DND-41 (cell line): ENCODE measurements at places on chromosomes 13 and 19.

DNA sequence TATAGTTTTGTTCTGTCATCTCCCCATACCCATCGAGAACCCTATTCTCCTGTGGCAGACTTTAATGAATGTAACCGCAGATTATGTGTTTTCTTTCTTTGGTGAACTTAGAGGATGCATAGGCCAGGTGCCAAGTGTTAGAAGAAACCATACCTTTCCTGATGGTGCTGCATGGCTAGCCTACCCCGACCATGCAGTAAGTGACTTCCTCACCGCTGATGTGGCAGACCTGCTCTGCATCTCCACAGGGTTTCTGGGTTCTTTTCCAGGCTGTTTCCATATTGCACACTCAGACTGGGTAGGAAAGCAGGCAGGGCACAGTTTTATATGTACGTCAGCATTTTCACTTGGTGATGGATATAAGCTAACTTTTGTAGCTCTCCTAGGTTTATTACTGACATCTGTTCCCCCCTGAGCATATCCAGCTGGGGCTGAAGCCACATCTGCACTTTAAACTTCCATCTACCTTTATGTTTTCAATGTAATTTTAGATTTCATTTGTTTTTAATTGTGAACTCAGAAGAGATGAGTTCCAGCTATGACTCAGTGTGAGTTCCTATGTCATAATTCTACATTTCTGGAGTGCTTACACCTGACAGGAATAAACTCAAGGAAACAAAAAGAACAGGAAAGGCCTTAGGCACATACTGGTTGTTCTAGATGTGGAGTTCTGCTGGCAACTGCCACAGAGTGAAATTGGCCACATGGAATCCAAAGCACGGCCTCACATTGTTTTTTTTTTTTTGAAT lies 42.3 kb downstream of the LRCH1 start:
- DNase-seq, result no peak

GRCh38 chr13:96020931-96021330 lies 32.3 kb downstream of the UGGT2 start:
- DNase-seq, result no peak

- no peak for DNase-seq
Observed at GRCh38 chr13:89568276-89568675, 1779.2 kb upstream of the MIR17HG start.

DNA sequence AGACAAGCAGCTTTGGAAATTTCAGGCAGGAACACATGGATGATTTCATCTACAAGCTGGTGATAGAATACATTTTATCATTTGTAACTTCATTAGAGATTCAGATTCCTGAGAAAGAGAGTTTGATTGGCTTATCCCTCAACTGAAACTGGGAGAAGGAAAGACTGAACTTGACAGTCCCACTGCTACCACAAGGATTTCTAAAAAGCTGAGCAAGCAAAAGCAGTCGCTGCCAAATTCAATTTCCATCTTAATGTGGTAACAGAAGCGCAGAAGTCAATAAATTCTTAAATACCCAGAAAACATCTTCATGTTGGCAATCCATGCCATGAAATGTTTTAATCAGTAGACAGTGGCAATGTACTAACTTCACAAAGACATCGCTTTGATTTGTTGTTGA lies 172.1 kb upstream of the DACH1 start:
- no peak for DNase-seq

- DNase-seq, result no peak
Observed at GRCh38 chr19:42627916-42628315, 33.2 kb upstream of the CEACAM8 start.

GRCh38 chr13:27395007-27395510 lies 29.4 kb upstream of the GTF3A start:
- no peak for DNase-seq

- DNase-seq, result no peak
Observed at GRCh38 chr13:73111331-73111730, 52.5 kb downstream of the KLF5 start.

GRCh38 chr19:29285187-29285687 lies 72.3 kb upstream of the UQCRFS1 start:
- DNase-seq, result no peak

DNA sequence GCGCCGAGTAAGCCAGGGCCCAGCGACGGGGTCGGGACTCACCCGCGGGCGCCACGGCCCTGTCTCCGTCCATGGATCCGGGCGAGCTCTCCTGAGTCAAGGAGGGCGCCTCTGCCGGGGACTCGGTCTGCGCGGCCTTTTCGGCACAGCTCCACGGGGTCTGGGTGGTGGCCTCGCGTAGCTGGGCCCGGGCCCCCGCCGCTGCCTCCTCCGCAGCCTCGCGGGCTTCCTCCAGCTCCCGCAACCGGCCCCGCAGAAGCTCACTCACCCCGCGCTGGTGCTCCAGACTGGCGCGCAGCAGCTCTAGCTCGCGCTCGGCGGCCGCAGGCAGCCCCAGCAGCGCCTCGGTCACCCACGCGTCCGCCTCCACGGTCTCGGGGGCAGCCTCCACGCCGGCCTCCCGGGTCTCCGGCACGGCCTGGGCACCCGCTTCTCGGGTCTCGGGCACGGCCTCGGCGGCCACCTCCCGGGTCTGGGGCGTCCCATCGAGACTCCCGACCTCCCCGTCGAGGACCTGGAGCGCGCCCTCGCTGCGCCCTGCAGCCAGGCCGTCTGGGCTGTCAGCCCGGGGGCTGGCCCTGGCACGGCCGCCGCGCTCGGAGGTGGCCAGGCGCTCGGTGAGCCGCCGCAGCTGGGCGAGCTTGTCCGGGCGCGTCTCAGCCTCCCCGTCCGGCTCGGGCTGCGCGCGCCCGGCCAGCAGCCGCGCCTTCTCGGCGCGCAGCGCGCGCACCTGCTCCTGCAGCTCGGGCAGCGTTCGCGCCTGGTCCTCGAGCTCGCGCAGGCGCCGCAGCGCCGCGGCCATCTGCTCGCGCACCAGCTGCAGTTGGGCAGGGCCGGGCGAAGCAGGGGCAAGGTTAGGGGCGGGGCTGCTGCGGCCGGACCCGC lies 8.4 kb downstream of the KANK3 start:
- DNase-seq, result no peak

DNA sequence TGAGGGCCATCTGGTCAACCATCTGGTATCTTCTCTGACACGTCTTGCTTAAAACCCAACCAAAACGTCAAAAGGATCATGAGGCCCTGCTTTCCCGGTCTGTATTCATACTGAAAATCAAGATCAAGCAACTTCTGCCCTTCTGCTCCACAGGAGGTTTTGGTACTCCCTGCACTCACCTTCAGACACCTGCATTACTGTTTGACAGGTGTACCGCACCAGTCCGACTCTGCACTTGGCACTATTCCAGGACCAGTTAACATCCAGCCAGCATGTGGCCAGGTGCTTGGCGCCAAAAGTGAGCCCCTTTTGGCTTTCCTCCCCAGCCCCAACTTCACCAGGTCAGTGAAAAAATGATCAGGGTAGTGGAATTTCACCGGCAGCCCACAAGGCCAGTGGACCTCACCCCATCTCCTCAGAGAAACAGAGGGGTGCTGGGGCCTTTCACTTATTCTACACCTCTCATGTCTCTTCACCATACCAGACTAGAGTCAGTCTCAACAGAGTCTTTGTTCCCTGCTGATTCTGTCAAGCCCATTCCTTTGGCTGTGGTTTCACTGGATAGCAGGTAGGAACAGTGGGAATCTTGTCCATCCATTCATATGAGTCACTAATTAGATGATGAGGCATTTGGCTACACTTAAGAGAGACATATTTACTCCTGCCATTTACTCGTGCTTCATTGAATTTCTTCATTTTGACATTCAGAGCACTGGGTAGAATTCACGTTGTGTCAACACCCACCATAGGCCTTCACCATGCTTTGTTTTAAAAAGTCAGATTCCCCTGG lies 85.3 kb downstream of the ZNF726 start:
- DNase-seq, result no peak

DNA sequence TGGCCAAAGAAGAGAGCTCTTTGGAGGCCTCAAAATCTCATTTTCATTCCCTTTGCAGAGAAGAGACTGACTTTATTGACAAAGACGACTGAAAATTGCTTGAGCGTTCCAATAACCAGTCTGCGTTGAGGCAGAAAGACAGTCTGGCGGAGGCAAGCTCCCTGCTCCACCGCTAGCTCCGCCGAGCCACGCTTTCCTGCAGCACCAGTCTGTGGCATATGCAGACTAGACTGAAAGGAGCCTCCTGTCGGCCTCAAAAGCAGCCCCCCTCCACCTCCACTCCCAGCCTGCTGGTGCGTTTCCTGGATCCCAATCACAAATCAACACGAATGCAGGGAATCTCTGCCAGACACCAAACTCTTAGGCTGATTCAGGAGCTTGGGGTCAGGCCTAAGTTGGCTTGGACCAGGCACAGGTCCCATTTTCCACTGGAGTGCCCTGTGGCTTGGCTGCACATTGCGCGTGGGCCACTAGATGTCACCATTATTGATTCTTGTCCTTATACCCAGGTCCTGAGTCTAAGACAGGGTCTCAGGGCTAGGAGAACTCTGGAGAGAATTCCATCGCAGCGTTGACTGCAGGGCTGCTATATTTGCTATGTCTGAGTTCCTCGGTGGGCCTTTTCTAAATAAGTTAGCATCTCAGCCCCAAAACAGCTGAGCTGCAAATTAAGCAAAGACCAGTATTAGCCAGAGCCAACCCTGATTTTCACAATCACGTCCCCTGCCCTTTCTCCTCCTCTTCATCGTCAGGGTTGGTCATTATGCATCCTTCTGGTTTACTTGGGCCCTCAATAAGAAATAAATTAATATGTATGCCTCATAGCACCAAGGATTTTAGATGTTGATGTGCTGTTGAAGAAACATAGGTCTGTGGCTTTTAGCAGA lies 5.2 kb upstream of the ZNF507 start:
- peak; percentile 52 for DNase-seq

DNA sequence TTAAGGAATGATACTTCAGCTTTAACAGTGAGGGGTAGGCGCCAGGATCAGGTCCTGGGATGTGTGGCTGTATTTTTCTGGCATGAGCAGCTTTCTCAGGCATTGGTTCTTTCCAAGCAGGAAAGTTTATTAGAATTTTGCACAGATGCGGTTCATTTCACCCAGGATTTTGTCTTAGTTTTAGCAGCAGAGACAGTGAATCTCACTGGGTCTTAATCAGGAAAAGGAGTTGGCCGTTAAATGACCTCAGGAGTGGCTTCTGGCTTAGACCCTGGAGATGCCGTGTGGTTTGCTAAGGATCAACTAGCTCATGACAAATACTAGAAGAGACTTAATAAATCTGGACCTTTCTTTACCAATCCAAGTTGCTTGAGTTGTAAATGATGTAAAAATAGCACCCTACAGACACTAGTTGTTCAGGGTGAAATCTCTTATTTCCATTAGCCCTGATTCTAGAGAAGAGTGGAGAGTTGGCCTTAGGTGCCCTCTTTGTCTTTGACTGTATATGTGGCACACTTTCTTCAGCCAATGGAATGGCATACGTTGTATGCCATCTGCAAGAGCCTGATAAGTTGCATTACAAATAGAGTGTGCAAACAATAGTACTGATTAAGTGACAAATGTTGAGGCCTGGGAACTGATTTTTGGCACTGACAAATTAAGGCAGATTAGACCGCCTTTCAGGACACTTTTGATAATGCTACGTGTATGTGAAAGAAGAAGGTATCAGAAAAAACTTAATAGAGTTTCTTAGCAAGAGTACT lies 34.0 kb downstream of the LRCH1 start:
- DNase-seq, result no peak

GRCh38 chr13:96216543-96216942 lies 126.6 kb downstream of the HS6ST3 start:
- no peak for DNase-seq

DNA sequence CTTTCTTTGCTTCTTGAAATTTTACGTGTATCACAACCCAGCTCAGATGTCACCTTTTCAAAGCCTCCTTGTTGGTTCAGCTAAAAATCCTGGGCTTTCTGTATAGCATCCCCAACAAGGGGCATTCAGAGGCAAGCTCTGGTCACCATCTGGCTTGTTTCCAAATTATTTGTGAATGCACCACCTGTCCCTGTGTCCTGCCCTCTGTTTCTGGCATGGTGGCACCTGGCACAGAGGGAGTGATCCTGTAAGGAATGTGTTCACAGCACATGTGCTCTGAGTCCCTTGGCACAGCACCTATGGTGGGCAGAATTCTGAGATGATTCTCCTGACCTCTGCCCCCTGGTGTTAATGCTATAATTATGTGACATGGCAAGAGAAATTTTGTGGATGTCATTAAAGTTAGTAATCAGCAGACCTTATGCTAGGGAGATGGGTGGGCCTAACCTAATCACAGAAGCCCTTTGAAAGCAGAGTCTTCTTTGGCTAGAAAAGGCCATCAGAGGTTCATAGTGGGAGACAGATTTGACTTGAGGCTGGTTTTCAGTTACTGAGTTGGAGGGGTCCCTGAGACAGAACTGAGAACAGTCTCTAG lies 76.3 kb downstream of the ZNF429 start:
- DNase-seq, result no peak
